ENCODE measurements at places on chromosomes 16 and 17.

DNA sequence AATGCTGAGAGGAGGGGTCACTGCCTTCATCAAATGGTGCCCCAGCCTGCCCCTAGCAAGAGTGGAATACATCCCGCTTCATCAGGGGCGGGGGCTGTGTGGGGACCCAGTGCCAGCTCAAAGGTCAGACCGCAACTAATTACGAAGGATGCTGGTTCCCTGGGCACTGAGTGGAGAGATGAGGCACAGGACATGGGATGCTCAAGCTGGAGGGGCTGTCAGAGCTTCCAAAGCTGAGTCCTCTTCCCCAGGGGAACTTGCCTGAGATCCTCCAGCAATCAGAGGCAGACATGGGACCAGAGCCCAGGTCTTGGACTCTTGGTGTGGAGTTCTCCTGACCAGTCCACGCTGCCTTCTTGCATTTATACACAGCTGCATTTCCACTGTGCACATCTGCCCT lies 18.9 kb downstream of the UNC45B start:
- no peak for DNase-seq

- DNase-seq = no peak
Measured at GRCh38 chr17:2745317-2746037, 4.0 kb downstream of the CCDC92B start.

GRCh38 chr16:73047536-73048291 lies at the start of gene ZFHX3:
ZFHX3 (minus strand) TSS chr16:73048128; CDS start chr16:72960145, 87,983 bp downstream.
- DNase-seq = no peak

GRCh38 chr16:56631832-56632155 lies 665 bp upstream of the MT1M start:
- DNase-seq = no peak

- DNase-seq = no peak
Measured at GRCh38 chr16:65024767-65025178, 97.1 kb downstream of the CDH11 start.

DNA sequence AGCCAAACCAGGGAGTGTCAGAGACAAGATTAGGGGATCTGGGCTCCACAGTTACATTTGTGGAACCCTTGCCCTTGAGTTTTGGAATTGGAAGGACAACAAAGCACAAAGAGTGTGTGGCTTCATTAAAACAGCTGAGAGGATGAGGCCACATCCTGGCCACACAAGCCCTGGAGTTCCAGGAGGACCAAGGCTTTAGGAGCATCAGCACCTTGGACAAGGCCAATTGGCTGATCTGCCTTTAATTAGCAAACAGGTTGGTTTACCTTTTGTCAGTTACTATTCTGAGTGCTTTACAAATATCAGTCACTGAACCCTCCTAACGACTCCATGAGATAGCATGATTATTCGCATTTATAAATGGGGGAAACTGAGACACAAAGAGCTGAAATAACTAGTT lies 54.7 kb downstream of the SLC6A2 start:
- DNase-seq = no peak

- DNase-seq = no peak
Measured at GRCh38 chr16:3075523-3075915, 10.1 kb downstream of the IL32 start.

DNA sequence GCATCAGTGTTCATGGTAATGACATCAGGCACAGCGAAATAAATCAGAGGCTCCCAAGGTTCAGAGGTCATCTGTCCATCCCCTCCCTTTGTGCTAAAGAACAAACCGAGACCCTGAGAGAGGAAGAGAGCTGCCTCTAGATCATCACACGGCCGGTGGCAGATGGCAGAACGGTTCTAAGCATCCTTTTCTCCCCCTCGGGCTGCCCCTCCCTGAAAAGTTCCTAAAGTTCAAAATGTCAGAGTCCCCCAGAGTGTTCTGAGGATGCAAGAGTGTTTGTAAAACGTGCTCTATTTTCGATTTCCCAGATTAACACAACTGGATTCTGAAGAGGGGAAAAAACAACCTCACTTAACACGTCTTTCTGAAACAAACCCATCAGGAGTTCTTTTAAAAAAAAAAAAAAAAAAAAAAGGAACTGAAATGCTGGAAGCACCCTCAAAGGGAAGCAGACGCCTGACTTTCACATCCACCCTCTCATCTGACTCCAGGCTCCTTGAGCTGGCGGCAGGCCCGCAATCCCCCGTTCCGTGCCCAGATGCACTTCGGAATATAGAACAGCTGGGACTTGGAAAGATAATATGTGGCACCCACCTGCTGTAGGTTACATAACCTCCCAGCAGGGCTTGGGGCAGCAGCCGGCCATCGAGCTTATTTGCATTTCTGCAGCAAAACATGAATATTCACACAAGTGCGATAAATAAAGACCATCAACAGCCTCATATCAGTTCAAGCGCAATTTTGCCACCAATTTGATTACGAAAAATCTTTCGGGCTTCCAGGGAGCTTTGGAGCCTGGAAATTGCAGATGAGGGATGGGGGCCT lies 115.5 kb upstream of the SMURF2 start:
- DNase-seq = no peak

Measured in AG09309 (cell line).